Hypothalamus (tissue), 51 donors: ENCODE measurements at places on chromosomes 7 and 10.

- DNase-seq, result no peak
Measured at GRCh38 chr7:108335269-108335918, 120.8 kb downstream of the NRCAM start.

DNA sequence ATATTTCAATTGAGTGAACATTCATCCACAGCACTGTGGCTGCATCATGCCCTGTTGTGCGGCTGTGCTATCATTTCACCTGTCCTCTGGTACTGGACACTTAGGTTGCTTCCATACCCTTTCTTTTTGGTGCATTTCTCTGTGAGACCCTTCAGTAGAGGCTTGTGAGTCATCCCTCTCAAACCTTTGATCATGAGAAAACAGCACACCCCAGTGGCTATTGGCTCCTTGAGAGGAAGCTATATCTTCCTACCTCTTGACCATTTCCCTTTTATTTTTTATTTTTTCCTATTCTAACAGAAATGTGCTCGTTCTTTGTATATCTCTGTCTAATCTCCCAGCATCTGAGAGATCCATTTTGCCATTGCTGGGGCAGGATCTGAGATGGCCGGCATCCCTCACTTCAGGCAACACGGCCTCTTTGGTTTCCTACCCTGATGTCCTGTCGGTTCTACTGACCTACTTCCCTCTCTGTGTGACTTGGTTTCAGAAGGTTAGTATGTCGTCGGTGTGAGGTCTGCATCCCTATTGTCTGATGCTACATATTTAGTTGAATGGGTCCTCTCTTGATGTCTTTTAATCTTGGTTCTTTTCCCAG lies 23.8 kb upstream of the PIK3AP1 start:
- no peak for DNase-seq

DNA sequence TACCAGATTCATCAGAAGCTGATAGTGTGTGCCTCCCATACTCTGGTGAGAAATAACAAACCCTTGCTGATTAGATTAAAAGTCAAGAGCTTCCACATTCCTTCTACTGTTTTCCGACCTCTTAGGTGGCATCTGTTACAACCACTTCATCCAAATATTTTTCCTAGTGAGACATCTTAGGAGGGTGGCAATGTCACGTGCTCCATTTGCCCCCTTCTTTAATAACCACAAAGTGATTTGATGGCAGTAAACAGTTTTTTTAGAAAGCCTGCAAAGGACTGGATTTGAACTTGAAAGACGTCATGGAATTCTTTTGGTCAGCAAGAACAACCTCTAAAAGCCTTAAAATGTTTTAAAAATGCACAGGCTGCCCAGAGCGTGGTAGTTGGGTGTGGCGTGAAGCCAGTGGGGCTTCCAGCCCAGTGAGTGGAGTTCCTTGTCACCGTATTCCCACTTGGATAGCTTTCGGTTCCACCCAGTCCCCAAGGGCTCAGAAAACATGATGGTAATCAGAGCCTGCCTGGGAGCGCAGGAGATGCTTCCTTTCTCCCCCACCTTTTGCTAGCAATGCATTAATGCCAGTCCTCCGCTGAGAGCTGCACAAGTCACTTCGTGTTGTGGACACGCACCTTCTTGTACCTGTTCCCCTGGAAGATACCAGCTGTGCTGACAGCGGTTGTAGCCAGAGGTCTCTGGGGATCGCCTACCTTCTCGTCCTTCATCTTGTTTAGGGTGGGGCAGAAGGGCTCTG lies 256.4 kb downstream of the KIAA1217 start:
- no peak for DNase-seq

DNA sequence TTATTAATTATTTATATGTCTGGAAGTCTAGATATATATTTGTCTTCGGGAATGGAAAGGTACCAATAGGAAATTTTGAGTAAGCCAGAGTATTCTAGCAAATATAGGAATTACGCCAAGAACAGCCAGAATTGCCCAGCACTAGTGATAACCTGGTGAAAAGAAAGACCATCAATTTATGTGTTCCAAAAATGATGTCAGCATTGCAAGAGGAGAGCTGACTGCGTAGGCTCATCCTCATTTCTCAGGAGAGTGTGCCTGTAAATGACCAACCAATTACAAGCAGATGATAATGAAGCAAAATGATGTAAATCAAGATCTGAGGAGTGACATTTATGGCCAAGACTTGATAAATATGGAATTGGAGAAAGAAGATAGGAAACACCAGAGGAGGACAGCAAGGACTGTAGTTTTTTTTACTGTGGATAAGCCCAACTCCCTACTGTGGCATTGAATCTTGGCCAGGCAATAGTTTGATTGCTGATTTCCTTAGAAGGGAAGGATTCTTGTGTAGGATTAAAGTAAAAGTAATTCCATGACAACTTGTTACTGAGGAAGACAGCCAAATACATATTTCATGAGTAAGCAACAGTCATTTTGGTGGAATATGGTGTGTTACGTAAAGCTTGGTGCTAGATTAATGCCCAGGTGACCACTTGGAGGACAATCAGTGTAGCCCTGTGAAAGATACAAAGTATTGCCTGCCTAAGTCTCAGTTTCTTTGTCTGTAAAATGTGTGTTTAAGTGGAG lies 590.8 kb downstream of the AUTS2 start:
- no peak for DNase-seq

DNA sequence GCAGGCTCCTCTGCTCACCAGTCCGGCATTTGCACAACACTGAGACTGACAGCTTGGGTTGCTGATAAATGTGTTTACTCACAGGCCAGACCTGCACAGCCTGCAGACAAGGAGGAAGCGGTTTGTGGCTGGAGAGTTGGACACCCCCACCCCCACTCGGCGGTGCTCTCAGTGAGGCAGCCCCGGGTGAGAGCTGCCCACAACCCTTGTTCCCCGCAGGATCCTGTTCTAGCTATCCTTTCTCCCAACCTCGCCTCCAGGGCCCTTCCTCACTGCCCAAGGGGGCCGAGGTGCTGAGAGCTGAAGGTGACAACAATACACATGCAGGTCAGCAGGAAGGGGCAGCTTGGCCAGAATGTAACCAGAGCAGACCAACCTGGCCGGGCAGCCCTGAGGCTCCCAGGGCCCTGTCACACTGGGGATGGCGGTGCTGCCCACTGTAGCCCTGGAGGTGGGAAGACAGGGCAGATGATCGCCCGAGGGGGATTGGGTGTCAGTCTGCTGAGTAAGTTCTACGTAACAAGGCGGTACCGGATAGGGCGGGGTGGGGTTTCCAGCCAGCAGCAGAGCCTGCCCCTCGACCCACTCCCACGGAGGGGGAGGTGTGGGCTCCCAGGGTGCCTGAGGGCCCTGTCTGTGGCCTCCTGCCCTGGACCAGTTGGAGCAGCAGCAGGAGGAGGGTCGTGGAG lies 2.1 kb upstream of the ADAM8 start:
- DNase-seq, result no peak

GRCh38 chr7:83608716-83609115 lies 40.2 kb downstream of the SEMA3E start:
- DNase-seq, result no peak

GRCh38 chr10:28118985-28119628 lies 120.2 kb upstream of the ODAD2 start:
- no peak for DNase-seq

- DNase-seq, result no peak
Measured at GRCh38 chr10:27504808-27505460, 830 bp downstream of the RAB18 start.

GRCh38 chr7:100860702-100861615 lies 6.2 kb upstream of the TRIP6 start:
- DNase-seq, result no peak

DNA sequence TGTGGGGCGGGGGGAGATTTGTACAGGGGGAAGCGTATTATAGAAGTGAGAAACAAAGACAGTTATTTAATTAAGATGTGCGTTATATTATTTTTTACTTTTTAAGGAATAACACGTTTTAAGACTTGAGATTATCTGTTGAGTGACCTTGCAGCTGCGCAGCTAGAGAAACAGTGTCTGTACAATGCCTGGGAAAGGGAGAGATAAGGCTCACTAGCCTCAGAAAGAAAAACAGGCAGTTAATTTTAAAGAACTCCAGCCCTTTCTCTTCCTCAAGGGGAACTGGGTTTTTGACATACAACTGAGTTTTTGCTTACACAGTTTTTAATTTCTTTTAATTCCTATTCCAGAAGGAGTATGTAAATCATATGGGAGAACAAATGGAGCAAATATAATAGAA lies 50.7 kb downstream of the LMBR1 start:
- no peak for DNase-seq

GRCh38 chr7:70374772-70375533 lies 757.0 kb upstream of the GALNT17 start:
- DNase-seq, result no peak

- peak; percentile 18 for DNase-seq
Measured at GRCh38 chr7:51430480-51431086, 114.0 kb upstream of the COBL start.

GRCh38 chr10:97572214-97572989 lies at the start of gene ANKRD2:
Gene ANKRD2, plus strand, starts transcription at chr10:97572779. Its CDS starts 10 bp downstream, at chr10:97572789.
- peak; percentile 60 for DNase-seq

GRCh38 chr7:51015581-51015980 lies 232.9 kb upstream of the GRB10 start:
- DNase-seq, result no peak

GRCh38 chr10:52879091-52879807 lies 106.7 kb upstream of the MBL2 start:
- no peak for DNase-seq

- DNase-seq, result no peak
Measured at GRCh38 chr10:125134483-125134848, 25.9 kb downstream of the CTBP2 start.
